ENCODE measurements at places on chromosomes 12 and 14.

- peak; percentile 16 for DNase-seq
These were observed 51.0 kb downstream of the MAGOHB start for GRCh38 chr12:10562306-10562933.

GRCh38 chr12:110676171-110676570, 12.7 kb downstream of the HVCN1 start:
- no peak for DNase-seq

DNA sequence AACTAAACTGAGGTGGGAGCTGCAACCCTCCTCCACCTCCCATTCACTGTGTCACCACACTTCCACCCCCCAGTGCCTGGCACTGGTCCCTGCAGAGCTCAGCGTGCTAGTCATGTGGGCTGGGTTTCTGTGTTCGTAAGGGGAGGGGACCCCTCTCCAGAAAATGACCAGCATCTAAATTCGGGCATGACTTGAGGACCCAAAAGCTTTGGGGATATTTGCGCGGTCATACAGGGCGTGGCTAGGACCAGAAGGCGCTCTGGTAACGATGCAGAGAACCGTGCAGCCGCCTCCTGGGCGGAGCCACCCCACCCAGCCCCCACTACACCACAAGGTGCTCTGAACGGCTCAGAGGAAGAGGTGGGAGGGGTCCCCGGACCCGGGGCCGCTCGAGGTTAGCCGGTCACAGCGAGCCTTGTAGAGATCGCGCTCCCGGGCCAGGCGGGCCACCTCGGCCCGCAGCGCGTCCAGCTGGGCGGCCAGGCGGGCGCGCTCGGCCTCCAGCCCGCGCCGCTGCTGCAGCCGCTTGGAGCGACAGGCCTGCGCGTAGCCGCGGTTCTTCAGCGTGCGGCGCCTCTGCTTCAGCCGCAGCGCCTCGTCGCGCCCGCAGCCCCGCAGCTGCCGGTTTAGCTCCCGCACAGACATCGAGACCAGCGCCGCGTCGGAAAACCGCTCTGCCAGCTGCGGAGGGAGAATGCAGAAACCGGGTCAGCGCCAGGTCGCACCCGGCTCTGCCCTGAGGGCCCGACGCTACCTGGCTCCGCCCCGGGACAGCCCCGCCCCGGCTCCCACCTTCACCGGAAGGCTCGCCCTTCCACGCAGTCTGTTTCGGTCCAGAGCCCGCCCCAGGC, 9.8 kb downstream of the CPNE6 start:
- peak; percentile 38 for DNase-seq

DNA sequence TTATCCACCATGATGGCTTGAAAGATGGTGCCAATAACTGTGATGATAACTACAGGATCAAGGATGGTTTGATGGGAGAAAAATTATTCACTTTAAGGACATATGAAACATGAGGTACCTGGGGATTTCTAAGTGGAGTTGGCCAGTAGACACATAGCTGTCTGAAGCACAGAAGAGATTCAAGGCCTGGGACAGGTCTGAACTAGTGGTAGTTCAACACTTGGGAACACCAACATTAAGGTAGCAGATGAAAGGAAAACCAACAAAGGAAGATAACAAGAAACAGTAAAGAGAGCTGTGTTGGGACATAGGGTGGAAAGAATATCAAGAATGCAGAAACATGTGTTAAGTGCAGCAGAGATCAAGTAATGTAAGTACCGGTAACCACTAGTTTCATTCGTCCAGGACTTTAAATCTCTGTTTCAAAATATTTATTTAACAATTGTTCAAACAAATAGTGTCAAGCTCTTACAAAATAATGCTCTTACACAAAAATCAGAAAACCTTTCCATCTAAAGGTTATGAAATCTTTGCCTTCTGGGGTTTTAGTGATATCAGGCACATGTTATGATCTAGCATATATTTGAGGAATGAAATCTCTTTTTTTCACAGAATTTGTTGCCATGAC, 104.7 kb downstream of the ST8SIA1 start:
- DNase-seq: peak; percentile 7

- DNase-seq: no peak
These were observed 2.0 kb downstream of the RIPK3 start for GRCh38 chr14:24337824-24338175.

- no peak for DNase-seq
These were observed 114.4 kb upstream of the OVCH1 start for GRCh38 chr12:29611906-29612305.

DNA sequence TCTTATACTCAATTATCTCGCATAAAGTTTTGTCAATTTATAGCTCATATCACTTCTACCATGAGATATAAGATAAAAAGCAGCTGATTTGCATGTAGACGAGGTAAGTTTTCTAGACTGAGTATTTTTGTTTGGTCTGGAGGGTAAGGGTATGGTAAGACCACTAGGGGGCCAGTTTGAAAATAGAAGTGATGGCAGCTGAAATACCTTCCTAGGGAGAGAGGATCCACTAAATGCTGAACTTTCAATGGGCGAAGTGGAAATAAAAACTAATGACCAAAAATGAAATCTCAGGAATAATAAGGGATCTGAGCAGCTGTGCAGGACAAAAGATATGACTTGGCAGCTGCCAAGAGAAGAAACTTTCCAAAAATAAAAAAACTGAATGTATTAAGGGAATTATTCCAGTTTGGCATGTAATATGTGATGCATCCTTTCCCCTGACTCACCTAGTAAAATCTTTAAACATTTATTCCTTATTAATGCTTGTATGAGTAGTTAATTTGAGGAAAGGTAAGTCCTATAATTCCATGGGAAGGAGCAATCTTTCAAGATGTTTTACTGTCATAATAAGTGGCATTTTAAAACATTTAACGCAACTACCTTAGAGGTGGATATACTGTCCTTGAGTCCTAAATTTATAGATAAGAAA, 754.5 kb downstream of the C12orf50 start:
- DNase-seq: no peak

- no peak for DNase-seq
These were observed 56.6 kb downstream of the DRAM1 start for GRCh38 chr12:101933866-101934514.

DNA sequence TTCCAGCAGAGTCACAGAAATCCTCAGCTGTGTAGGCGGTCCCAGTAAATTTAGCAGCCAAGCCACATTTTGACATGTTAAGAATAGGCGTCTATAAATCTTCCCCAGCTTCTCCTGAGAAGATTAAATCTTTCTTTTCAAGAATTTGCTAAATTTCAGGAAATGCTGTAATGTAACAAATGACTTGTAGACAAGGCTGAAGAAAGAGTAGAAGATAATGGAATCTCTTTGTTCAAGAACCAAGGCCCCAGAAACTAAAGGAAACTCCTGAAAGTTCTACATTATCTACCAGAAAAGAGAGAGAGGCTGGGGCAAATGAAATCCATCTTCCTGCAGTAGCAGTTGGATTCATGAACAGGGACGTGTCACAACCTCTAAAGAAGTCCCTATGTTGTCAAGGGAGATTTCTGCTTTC, 760.3 kb downstream of the NOVA1 start:
- DNase-seq: no peak

DNA sequence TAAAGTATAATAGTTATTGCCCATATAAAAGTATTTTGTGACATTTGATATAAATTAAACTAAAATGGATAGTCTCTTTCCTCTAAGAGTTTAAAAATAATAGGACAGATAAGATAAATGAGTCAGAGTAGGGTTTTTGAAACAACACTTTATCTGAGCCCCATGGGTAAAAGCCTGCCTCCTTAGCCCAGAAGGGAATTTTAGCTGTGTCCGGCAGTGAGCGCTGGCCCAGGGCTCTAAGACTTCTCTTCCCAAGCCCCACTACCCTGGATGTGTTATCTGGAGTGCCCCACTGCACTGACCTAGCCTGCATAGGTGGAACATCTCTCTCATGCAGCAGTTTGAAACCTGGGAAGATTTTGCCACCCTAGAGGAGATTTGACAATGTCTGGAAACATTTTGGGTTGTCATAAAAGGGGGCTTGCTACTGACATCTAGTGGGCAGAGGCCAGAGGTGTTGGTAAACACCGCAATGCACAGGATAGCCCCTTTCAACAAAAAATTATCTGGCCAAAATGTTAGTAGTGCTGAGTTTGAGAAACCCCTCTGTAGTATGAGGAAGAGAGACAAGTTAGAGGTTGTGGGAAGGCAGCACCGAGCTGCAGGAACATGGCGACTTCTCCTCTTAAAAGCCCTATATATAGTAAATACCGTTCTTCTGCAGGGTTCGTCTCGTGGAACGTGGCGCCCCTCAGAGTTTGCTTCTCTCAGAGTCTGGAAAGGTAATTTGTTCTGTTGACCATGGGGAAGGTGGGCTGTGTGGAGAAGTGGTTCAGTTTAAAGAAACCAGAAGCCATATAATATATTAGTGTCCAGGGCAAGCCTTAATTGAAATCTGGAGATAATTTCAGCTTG, 29.3 kb upstream of the ATF1 start:
- peak; percentile 25 for DNase-seq

DNA sequence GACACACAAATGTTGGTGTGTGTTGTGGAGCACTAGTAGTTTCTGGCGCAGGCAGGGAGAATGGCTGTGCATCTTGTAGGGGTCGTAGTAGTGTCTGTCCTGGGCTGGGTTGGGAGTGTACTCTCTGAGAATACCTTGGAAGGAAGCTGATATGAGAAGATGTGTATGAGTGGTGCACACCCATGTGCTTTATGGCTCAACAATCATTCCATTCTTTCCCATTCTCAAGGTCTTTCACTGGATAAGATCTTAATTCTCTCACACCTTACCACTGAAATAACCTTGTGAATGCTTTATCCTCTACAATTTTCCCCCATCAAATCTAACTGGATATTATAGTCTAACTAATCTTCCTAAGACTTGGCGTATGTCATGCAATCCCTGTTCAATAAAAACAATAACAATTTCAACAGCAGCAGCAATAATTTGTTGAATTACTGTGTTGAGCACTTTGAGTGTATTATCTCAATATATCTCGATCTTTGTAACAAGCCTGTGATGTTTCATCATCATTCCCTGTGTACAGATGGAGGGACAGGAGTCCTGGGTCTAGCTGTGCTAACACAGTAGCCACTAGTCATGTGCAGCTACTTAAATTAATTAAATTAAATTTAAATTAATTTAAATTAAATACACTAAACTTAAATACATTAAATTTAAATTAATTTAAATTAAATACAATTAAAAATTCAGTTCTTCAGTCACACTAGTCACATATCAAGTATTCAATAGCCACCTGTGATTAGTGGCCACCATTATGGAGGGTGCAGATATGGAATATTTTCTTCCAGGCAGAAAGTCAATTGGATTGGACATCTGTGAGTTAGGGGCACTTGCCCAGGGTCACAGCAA, 3.6 kb upstream of the SLC48A1 start:
- peak; percentile 14 for DNase-seq

DNA sequence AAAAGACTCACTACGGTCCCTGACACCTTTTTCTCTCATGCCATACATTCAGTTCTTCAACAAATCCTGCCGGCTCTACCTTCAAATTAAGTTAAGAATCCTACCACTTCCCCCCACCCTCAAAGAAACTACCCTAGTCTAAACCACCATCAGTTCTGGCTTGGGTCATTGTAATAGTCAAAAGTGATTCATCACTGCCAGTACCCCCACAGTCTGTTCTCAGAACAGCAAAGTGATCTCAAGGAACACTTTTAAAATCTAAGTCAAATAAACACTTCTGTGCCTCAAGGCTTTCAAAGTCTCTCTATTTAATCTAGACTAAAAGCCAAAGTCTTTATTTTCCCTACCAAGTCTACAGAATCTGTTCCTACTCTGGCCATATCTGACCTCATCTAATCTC, 12.0 kb upstream of the FAM234B start:
- DNase-seq: no peak

GRCh38 chr12:25130741-25131188, 64.2 kb downstream of the DNAI7 start:
- DNase-seq: peak; percentile 31

- no peak for DNase-seq
These were observed 36.8 kb downstream of the IL31 start for GRCh38 chr12:122137229-122137628.

GRCh38 chr14:54175298-54175942, 218.8 kb upstream of the BMP4 start:
- DNase-seq: peak; percentile 89

- DNase-seq: no peak
These were observed 40.0 kb upstream of the KTN1 start for GRCh38 chr14:55539975-55540374.

GRCh38 chr12:70154960-70155589, 88.2 kb upstream of the CNOT2 start:
- no peak for DNase-seq

- DNase-seq: no peak
These were observed 8.0 kb downstream of the DTX1 start for GRCh38 chr12:113064395-113065125.

- DNase-seq: no peak
These were observed 71.0 kb downstream of the TRAFD1 start for GRCh38 chr12:112196196-112196875.

- DNase-seq: no peak
These were observed 40.4 kb downstream of the NIN start for GRCh38 chr14:50790589-50790988.

GRCh38 chr12:120562906-120563305, 18.3 kb downstream of the POP5 start:
- DNase-seq: no peak

GRCh38 chr14:103707329-103708263, 7.7 kb downstream of the XRCC3 start:
- no peak for DNase-seq

GRCh38 chr12:54421879-54422250, 2.8 kb upstream of the ITGA5 start:
- no peak for DNase-seq

GRCh38 chr14:53491256-53491883, 338.2 kb upstream of the DDHD1 start:
- DNase-seq: no peak

- no peak for DNase-seq
These were observed 891 bp downstream of the PLEKHA5 start for GRCh38 chr12:19130224-19131024.

GRCh38 chr14:68644101-68644500, 148.8 kb downstream of the ZFP36L1 start:
- no peak for DNase-seq

DNA sequence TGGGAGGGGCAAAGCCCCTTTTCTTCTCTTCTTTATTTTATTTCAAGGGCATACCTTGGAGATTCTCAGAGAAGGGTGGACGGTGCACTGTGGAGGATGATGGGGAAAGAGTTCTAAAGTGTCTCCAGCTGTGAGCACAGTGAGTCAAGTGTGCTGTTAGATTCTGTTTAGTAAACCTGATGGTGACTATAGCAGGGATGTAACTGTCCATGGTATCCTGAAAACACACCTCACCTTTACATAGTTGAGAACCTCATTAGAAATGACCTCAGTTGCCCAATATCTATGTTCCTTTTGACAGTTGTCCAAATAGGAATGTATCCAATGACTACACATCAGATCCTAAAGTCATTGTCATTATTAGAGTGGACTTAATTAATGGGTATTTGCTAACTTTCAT, 38.0 kb downstream of the CNTN1 start:
- DNase-seq: no peak

DNA sequence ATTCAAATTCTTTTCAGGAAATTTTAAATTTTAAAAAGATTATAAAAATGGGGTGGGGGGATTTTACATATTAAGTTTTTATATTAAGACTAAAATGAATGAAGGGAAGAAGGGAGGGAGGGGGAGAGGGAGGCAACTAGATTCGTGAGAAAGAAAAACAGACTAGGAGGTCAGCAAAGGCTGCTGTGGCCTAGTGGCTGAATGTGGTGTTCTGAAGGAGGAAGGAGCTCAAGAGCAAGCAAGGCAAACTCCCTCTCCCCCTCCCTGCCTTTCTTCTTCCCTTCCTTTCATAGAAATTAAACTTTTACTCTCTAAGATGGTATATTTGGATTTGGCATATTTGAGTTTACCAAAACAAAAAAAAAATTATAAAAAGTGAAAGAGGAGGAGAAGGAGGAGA, 18.1 kb downstream of the DYRK2 start:
- no peak for DNase-seq

- DNase-seq: peak; percentile 37
These were observed 1.1 kb downstream of the SAV1 start for GRCh38 chr14:50666772-50667683.
